NCI-H146 (cell line): ENCODE measurements at places on chromosomes 4 and X.
A peak's percentile ranks its signal among the peaks of the same experiment; 100 is the strongest.

DNA sequence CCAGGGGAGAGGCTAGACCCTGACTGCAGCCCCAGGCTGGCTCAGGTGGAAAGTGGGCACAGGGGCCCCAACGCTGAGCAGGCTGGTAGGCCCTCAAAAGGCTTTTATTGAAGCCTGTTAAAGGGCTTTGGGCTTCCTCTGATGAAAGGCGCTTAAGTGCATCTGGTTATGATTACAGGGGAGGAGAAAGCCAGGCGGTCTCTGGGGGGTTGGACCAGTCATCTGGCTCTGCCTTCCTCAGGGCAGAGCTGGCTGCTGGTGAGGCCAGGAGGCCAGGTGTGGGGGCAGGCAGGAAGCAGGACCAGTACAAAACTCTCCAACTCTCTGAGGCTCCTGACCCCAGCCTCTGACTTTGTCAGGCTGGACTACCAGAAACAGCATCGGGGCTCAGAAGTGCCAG, 68.8 kb upstream of the BCOR start:
- peak; percentile 56 for DNase-seq

DNA sequence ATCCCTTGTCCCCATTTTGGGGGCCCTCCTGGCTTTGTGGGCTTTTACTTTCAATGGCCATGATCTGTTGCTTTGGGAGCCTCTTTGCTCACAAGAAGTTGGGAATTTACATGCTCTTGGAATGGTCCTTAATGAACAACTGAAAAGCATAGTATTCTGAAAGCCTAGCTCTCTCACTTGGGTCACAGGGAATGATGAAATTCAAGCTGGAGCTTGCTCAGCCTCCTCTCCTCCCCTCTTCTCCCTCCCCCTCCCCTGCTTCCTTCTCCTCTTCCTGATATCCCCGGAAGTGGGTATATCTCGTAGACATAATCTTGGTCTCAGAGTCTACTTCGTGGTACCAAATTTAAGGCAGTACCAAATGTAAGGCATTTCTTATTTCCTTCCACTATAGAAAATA, 400.6 kb upstream of the NR3C2 start:
- DNase-seq = no peak

- DNase-seq = no peak
These were observed 31.0 kb downstream of the NSG1 start for GRCh38 chr4:4417886-4418285.

GRCh38 chrX:78493180-78493579, 165.8 kb upstream of the CYSLTR1 start:
- DNase-seq = no peak

- no peak for DNase-seq
These were observed 192.4 kb upstream of the RPL34 start for GRCh38 chr4:108427946-108428485.

- DNase-seq = no peak
These were observed 331 bp downstream of the SETD7 start for GRCh38 chr4:139555705-139556070.

DNA sequence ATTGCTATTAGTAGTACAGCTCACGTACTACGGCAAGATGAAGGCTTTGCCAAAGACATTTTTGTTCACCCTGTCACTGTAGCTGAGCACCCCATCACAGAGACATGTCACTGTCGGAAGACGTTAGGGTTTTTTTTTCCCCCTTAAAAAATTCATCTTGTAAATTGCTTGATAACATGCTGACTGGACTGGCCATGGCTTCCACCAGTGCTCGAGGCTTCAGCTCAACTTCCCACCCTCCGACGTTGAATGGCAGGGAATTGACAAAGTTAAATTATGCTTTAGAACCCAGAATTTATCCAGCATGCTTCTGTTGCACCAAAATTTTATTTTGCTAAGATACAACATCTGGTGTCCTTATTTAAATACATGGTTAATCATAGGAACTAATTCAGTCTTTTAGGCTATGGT, 707 bp upstream of the OTUD4 start:
- DNase-seq = no peak

- DNase-seq = peak; percentile 43
These were observed 35.7 kb upstream of the TBC1D14 start for GRCh38 chr4:6873792-6874461.

GRCh38 chr4:114015444-114015899, 36.0 kb upstream of the ARSJ start:
- DNase-seq = no peak

GRCh38 chr4:185259719-185260118, 50.3 kb downstream of the SNX25 start:
- no peak for DNase-seq

DNA sequence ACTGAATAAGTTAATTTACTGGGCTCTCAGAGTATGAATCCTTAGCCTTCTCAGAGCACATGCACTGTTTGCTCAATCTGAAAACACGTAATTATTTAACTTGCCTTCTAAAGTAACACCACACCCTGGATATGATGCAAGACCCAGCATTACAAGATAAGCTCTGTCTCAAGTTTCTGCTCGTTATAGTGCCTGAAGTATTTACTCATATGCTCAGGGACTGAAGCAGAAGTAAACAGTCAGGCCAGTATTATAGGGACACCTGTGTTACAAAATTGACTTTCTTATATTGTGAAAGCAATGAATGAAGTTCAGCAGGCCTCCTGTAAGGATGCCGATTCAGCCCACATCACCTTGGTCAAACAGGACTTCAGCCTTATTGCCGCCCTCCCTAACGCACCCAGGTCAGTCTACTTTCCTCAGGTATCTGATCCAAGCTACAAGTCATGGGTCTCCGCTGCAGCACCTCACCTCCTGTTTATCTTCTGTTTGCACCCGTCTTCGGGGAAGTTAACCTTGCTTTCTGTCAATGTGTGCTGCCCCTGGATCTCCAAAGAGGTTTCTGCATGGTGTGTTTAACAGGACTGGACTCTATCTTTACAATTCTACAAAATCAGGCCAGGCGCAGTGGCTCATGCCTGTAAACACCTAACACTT, 42.8 kb upstream of the KLF3 start:
- DNase-seq = peak; percentile 11

GRCh38 chr4:104726002-104726401, 231.3 kb upstream of the CXXC4 start:
- DNase-seq = no peak

DNA sequence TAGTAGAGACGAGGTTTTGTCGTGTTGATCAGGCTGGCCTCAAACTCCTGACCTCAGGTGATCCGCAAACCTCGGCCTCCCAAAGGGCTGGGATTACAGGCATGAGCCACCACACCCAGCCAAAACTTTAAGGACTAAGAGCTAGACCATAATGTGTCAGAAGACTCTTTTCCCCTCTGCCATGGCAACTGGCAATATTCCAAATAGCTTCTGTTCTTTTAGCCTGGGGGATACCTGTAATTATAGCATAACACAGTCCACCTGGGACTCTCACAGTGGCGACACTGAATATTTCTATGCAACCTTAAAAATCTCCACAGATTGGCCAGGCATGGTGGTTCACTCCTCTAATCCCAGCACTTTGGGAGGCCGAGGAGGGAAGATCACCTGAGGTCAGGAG, 45.5 kb upstream of the RBM47 start:
- peak; percentile 66 for DNase-seq

DNA sequence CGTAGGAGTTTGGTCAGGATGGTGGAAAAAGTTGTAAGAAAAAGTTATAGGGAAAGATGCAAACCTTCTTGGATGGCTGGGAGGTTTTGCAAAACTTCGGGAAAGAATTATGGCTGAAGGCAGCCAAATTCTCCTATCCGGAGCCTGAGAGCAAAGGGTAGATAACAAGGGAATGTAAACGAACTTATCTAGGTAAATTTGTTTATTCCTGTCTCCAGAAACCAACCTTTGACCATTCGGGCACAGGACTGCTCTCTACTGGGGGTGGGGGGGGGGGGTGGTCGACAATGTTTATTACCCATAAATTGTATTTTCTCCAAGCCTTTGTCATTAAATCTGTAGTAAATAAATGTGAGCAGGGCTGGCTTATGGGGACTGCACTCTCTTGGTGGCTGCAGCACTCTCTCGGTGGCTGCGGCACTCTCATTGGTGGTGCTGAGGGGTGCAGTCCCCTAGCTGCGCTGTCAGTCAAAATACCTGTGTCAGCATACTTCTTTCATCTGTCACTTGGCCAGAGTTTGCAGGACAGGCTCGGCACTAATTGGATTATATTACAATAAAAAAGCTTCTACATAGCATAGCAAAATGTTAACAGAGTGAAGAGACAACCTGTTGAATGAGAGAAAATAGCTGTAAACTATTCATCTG, 827.8 kb downstream of the SH3BGRL start:
- no peak for DNase-seq

GRCh38 chrX:134459683-134460004, 321 bp upstream of the HPRT1 start:
- no peak for DNase-seq
